ENCODE measurements at places on chromosomes 11 and 22. TPM values are rescaled to one million over a fixed set of nuclear protein-coding genes. Genes with fewer than 3 reads are reported as not detected.

DNA sequence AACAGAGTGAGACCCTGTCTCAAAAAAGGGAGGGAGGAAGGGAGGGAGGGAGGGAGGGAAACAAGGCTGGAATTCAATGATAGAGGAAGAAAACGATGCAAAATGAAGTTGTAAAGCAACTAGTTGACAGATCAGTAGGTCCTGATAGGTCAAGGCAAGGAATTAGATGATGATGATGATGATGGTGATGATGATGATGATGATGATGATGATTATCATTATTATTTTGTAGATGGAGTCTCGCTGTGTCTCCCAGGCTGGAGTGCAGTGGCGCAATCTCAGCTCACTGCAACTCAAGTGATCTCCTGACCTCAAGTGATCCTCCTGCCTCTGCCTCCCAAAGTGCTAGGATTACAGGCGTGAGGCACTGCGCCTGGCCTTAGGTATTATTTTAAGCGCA, 11.3 kb upstream of the L3MBTL2 start:
- DNase-seq = no peak

- DNase-seq = no peak
These were observed 74.4 kb downstream of the WNT11 start for GRCh38 chr11:76131671-76132631.

DNA sequence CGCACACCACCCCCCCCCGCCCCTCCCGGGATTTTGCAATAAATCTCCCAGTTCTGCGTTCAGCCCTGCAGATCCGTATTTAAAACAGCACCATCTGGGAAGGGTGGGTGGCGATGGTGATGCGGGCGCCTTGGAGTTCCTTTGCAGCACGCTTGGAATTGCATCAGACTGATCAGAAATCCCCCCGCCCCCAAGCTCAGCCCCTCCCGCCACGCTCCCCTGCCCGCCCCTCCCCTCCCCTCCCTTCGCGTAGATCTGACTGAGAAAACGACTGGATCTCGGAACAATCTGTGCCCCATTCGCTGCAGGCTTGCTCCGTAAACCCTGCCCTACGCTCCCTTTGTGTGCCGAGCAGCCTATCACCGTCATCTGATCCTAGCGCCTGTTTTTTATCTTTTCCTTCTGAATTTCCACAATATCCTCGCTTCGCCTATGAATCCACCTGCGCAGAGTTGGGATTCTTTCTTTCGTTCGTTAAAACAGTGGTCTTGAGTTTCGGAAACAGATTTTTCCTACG, 18.1 kb upstream of the BDNF start:
- DNase-seq = no peak

DNA sequence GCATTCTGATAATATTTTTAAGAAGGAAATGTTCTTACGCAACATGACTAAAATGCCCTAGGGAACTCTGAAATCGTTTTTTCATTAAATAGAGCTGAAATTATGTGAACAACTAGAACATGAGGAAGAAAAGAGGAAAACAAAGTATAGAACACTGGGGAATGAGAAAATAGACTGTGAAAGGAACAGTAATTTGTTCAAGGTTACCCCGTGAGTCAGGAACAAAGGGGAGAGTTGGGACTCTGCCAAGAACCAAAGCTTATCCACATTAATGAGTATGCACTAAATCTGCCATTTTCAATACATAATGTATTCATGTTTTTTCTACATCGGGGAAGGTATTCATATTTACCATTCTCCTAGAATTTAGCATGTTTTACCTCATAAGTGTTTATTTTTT, 961.8 kb upstream of the CCDC90B start:
- no peak for DNase-seq

DNA sequence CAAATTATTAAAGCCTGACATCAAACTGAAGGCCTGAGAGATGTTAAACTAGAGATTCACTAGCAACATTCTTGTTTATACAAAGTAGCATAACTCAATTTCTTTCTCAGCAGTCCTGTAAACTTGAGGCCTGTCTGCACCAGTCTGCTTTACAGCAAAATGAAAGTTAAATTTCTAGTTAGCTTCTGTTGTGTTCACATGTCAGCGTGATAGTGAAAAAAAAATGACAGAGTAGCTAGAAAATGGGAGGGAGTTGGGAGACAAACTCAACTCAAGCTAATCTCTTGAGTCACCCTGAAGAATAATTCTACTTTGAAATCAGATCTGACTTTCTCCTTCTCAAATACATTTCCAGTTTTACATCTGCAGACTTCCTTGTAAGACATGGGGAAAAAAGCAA, 6.5 kb downstream of the RBFOX2 start:
- no peak for DNase-seq

GRCh38 chr11:26949846-26950245, 44.1 kb upstream of the FIBIN start:
- no peak for DNase-seq

DNA sequence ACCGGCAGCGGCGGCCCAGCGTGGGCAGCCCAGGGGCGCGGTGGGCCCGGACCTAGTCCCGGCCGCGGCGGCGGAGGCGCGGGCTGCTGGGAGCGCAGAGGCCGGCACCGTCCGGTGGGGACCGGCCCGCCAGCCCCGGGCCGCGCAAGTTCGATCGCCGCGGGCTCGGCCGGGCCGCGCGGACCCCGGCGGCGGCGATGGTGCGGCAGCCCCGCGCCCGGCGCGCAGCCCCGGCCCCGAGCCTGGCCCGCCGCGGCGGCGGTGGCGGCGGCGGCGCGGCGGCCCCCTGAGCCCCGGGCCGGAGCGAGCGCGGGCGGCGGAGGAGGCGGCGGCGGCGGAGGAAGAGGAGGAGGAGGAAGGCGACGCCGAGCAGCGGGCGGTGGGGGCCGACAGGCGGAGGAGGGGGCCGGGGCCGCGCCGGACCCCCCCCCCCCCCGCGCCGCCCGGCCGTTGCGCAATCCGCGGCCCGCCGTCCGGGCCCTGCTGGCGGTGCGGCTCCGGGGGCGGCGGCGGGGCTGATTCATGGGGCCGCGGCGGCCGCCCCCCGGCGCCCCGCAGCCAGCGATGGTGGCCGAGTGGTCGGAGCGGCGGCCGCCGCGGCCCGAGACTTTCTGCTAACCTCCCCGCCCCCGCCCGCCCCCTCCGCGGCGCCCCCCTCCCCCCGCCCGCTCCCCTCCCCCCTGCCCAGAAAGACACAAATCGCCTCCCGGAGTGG, 1251.9 kb downstream of the BRD1 start:
- DNase-seq = no peak

GRCh38 chr11:82823647-82824619, 76.3 kb downstream of the PRCP start:
- no peak for DNase-seq

- no peak for DNase-seq
These were observed 3.4 kb downstream of the FADS3 start for GRCh38 chr11:61887839-61888494.

The CYTH4 gene
- total RNA-seq = not detected

The OR52I1 gene
- not detected for total RNA-seq

All from HT-29 (cell line).